ENCODE measurements at places on chromosomes 6 and 20.

DNA sequence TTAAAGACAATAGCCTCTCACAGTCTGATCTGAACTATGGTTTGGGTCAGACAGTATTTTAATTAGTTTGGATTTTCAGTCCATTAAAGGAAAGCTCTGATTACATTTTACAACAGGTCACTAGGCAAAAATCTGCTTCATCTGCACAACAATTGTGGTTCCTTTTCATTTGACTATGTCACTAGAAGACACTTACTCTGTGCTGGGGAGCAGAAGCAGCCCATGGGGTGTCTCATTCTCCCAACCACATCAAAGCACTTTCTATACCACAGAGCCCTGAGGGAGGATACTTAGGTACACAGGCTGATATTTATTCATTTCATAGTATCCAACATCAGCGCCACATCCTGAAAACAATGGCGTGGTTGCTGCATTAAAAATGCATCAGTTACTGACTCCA is 36.6 kb upstream of the HDAC2 start:
- DNase-seq = no peak

DNA sequence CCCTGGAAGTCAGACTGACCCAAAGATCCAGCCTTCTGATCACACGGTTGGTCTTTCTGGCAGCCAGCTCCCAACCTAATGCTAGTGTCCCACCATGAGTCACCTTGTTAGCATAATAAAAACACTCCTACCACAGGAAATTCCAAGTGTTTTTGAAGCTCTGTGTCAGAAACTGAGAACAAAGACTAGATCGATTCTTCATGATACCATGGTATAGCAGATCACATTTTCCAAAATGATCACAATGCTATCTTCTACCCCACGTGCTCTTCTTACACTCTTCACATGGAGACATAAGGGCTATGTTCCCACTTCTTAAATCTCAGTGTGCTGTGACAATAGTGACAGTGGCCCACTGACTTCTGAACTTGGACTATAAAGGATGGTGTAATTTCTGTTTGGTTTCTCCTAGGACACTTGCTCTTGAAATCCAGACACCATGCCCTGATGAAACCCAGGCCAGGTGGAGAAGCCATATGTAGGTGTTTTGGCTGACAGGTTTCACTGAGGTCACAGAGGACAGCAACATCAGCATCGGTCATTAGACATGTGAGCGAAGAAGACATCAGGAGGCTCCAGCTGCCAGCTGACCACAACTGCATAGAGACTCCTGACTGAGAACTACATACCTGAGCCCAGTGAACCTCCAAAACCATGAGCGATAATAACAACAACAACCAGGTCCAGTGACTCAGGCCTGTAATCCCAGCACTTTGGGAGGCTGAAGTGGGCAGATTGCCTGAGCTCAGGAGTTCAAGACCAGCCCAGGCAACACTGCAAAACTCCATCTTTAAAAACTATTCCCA is 57.5 kb downstream of the MKKS start:
- no peak for DNase-seq

GRCh38 chr20:33262658-33263065 is 20.4 kb upstream of the BPIFB1 start:
- no peak for DNase-seq

- DNase-seq = peak; percentile 51
Observed at GRCh38 chr20:20492521-20493332, 124.8 kb downstream of the INSM1 start.

GRCh38 chr6:35415065-35415891 is 36.9 kb upstream of the FANCE start:
- DNase-seq = peak; percentile 81

DNA sequence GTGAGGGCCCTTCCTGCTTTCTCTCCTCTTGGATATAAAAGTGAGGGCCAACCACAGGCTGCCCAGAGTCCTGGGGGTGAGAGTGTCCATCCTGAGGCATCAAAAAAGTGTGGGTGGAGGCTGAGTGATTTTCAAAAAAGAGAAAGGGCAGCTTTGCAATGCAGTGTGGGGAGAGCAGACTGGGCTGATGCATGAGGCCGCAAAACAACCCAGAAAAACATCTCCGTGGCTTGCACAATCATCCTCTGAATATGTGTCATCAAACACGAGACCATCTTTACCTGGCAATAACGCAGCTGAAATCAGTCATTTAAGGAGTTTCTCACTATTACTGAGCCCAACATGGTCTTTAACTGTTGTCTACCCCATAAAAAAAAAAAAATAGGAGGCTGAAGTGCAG is 191.2 kb upstream of the SOX4 start:
- no peak for DNase-seq
